NCI-H774 (cell line): ENCODE measurements at places on chromosomes 6 and 20.

DNA sequence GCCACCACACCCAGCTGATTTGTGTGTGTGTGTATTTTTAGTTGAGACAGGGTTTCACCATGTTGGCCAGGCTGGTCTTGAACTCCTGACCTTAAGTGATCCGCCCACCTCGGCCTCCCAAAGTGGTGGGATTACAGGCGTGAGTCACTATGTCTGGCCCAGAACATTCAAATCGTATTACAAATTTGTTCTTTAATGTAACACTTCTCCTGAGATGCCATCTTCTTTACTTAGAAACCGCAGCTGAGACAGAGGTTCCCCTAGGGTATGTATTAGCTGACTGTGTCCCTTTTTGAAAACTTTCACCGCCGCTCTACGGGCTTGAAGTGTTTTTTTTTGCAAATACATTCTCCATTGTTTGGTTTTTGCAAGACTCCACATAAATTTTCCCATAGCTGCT is 62.6 kb downstream of the TOX2 start:
- DNase-seq, result no peak

GRCh38 chr20:41786158-41786557 is 168.0 kb upstream of the CHD6 start:
- no peak for DNase-seq

DNA sequence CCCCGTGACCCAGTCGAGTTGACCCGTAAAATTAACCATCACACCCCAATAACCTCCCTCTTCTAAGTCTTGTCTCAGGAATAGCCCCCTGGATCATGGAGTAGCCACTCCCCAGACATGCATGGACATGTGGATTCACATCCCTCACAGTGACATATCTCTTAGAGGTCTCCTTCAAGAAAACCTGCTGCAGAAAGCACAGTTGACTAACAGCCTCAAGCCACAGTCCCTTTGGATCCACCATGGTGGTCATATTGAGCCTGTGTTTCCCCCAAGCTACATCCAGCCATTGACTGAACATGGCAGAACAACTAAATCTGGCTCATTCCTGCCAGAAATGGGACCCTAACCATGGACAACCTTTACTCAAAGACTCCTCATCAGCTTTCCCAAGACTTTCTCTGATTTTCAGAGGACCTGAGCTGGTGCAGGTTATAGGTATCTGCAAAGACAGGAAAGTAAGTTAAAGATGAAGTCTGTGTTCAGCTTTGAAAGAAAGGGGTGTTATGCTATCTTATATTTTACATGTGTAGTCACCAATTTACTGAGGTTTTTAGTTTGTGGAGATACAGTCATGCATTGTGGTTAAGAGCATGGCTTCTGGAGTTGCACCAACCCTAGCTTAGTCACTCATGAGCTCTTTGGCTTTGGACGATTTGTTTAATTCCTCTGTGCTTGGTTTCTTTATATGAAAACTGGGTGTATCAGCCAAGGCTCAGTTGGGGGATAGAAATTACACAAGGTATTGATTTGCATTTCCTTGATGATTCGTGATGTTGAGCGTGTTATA is 219.1 kb downstream of the MYLK4 start:
- no peak for DNase-seq

- no peak for DNase-seq
These were observed 60.6 kb downstream of the SSR1 start for GRCh38 chr6:7252390-7252789.

- no peak for DNase-seq
These were observed 533 bp downstream of the ZFAND3 start for GRCh38 chr6:37819802-37820717.

DNA sequence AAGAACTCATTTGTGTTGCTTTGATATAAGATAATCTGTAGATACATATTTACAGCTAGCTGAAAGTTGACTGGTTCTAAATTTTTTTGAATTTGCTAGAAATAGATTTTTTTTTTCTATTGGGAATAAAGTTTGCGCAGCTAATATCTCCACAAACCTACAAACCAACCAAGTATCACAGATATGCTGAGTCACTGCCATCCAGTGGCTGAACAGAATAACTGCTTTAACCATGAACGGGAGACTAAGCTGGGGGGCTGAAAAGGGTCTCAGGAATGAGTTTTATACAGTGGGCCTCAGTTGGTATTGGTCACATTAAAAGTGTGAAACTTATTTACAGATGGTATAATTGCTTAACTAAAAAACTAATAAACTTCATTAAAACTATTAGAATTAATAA is 326.7 kb upstream of the CNR1 start:
- no peak for DNase-seq

GRCh38 chr6:166900956-166901607 is 55.3 kb downstream of the RNASET2 start:
- no peak for DNase-seq

- DNase-seq, result no peak
These were observed 1.5 kb downstream of the ABT1 start for GRCh38 chr6:26598267-26598666.

GRCh38 chr20:44735816-44736169 is 9.9 kb upstream of the KCNK15 start:
- no peak for DNase-seq

GRCh38 chr6:132937466-132937906 is 123.1 kb downstream of the RPS12 start:
- peak; percentile 84 for DNase-seq

GRCh38 chr20:23446505-23446904 is 6.2 kb downstream of the CST11 start:
- DNase-seq, result peak; percentile 51

DNA sequence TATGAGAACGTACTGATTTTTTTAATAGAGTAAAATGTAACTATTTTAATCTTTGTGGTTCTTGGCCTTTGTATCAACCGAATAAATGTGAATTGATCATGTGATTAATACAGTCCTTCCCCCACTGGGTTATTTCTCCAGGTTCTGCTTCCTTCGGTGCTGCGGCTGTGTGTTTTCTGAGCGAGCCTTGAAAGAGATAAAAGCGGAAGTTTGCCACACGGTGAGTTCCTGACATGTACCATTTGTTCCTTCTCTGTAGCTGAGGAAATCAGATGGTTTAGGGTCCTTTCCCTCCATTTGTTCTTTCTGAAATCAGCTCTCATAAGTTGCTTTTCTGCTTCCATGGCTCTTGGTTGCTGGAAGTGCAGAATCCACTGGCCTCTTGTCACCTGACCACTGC is 15.5 kb downstream of the RTF2 start:
- DNase-seq, result no peak

- DNase-seq, result peak; percentile 59
These were observed 10.4 kb upstream of the THBS2 start for GRCh38 chr6:169263836-169264608.

- DNase-seq, result no peak
These were observed 61.4 kb upstream of the RIN2 start for GRCh38 chr20:19696620-19697019.
